Stimulated activated CD4-positive, alpha-beta T cell treated with anti-CD3 and anti-CD28 coated beads, Interleukin-15, amount 100 ng/mL, for 48 hours (primary cell): ENCODE measurements at places on chromosomes 13 and 19.
A peak's percentile ranks its signal among the peaks of the same experiment; 100 is the strongest.

- DNase-seq, result no peak
Observed at GRCh38 chr13:65733110-65733509, 1497.0 kb downstream of the PCDH9 start.

DNA sequence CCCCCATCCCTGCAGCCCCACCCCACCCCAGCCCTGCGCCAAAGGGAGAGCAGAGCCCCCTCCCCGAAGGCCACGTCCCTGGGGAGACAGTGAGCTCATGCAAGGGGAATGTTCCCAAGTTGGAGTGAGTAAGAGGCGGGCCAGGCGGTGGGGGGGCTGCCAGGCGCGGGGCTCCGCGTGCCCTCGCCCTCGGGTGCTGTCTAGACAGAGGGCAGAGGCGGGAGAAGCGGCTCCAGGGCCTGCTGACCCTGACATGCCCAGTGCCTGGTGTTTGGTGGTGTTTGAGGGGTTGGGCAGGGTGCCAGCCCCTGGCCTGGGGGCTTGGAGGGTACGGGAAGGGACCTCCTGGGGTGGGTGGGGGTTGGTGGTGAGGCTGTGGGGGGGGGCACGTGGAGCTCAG, 1.0 kb downstream of the FSTL3 start:
- no peak for DNase-seq

DNA sequence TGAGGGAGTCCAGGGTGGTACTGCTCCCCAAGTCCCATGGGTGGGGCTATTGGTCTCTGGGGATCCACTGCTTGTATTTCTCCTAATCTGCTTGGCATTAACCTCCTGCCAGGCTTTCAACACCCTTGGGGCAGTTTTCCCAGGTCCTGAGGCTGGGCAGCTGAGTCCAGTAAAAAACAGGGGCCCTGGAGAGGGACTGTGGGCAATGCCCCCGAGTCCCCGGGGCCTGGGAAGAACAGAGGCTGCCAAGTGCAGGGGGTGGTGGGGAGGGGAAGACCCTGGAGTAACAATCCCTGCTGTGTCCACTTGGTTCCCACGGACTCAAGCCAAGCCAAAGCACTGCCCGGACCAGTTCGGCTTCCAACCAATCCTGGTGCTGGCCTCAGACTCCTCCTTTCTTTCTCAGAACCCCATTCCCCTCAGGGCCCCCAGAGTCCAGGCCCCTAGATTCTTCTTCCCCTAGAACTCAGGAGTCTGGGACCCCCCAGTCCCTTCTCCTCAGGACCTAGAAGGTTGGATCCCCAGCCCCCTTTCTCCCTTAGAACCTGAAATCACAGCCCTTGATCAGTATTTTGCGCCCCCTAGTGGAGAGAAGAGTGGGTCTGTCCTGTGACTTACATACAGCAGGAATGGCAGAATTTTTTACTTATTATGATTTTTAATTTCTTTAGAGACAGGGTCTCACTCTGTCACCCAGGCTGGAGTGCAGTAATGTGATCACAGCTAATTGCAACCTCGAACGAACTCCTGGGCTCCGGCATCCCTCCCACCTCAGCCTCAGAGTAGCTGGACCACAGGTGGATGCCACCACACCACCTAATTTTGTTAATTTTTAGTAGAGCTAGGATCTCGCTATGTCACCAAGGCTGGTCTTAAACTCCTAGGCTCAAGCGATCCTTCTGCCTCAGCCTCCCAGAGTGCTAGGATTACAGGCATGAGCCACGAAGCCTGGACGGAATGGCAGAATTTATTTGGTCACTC, 3.7 kb upstream of the CLPTM1 start:
- DNase-seq, result peak; percentile 19

DNA sequence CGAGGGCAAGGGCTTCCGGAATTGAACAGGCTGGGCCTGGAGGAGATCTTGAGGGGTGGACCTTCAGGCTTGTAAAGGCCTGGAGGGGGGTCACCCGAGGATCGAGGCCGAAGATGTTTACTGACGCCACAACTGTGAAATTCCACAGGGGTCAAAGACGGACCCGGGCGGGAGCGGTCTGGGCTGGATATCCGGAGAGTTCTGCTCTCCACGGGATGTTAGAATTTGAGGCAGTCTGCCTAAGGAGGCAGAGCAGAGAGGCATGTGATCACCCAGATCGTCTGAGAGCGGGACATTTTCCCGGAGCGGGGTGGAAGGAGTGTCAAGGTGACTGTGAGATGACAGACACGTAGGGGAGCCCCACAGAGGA, 13.2 kb downstream of the KLHL26 start:
- no peak for DNase-seq

DNA sequence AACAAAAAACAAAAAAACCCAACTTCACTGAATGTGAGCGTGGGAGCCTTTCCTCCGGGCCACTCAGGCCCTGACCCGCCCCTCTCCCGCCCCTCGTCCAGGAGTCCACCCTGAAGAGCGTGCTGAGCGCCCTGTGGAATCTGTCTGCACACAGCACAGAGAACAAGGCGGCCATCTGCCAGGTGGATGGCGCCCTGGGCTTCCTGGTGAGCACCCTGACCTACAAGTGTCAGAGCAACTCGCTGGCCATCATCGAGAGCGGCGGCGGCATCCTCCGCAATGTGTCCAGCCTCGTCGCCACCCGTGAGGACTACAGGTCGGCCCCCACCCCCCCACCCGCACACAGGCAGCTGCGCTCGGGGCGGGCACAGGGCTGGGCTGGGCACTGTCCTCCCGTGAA, 11.9 kb downstream of the APC2 start:
- no peak for DNase-seq

DNA sequence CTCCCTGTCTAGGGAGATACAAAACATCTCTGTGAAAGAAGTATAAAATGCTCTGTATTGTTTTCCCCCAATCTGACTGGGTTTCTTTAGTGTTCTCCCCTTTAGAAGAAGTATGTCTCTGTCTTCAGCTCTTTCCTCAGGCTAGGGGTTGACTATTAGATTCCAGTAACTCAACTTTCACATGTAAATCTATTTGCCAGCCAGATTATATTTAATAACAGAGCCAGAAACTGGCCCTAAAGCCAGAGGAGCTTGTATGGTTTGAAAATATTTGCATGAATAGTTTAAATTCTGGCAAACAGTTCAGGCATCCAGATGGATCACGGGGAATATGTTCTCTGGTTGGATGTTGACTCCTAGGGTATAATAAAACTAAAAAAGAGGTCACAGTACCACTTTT, 22.3 kb upstream of the CYSLTR2 start:
- DNase-seq, result no peak
